ENCODE measurements at places on chromosomes 12 and 14. TPM values are rescaled to one million over a fixed set of nuclear protein-coding genes. Genes with fewer than 3 reads are reported as not detected.

- DNase-seq, result peak; percentile 41
These were observed 21.5 kb upstream of the IFNG start for GRCh38 chr12:68180792-68181744.

Gene CLEC1B
- total RNA-seq, result not detected

DNA sequence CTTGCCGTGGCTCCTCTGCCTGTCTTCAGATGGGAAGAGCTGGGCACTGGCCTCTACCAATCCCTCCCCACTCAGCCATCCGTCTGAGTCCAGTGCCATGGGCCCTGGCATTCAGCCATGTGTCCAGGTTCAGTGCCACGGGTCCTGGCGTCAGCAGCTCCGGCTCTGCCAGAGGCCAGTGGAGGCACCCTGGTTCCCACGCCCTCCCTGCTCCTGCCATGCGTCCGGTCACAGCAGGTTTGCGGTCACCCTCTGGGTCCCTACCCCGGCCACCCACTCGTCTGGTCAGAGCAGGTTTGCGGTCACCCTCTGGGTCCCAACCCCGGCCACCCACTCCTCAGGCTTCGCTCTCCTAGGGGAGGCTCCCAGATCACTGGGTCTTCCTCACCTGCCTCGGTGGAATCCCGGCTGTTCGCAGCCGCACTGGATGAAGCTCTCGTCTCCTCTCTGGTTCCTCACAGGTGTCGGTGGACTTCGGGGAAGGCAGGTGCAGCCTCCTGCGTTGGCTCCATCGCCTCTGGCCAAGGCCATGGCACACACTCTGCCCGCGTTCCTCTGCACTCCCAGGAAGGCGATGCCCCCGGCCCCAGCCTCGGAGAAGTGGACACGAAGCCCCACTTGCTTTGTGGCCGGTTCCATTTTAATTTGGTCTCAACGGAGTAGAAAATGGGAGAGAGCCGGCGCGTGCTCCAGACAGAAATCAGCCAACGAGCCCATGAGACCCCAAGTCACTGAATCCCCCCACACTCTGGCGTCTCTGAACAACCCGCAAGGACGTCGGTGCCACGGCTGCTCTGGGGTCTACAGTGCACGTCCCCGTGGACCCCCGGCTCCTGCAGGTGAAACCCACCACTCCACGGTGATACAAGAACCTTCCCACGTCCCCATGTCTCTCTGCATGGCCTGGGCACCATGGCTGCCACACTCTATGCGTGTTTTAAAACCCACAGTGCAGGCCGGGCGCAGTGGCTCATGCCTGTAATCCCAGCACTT, 47.8 kb upstream of the FBRSL1 start:
- DNase-seq, result no peak

DNA sequence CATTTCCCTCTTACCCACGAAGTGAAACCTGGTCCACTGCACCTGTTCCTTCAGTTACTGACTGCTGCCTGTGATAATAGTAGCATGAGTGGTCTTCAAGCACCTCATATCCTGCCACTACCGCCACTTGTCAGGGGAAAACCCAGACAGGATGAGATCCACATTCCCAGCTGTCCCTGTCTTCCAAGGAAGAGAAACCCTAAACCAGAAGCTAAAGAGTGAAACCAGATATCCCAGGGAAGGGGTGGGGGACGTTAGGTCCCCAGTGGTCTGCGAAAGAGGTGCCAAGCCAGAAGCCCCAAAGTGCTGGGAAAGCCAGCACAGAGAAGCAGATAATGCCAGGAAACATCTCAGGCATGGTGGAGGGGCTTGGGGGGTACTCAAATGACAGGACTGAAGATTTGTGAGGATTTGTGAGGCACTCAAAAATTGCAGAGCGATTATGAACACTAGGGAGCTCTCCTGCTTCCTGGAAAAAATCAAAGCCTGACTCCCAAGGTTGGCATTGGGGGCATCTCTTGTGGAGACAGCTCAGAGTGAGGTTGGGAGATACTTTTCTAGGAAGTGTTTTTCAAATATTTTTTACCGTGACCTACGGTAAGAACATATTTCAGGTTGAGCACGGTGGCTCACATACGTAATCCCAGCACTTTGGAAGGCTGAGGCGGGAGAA, 77.9 kb downstream of the TMEM30B start:
- peak; percentile 96 for DNase-seq

DNA sequence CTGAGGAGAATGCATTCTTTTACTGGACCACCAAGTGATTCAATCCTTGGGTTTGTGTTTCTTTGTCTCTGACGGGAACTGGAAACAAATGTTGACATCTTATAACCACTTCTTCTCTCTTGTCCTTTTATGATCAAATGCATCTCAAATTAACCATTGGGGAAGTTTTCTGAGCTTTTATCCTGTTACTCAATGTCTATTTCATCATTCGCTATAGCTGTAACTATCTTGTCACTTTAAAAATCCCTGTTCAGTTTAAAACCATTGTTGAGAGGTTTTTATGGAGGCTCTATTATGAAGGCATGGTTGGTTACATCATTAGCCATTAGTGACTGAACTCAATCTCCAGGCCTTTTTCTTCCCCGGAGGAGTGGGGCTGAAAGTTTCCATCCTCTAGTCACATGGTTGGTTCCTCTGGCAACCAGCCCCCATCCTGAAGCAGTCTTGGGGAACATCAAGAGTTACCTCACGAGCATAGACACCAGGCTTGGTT, 2.7 kb upstream of the CLEC6A start:
- DNase-seq, result no peak

GRCh38 chr12:124517260-124518050, 50.0 kb downstream of the NCOR2 start:
- DNase-seq, result peak; percentile 96

DNA sequence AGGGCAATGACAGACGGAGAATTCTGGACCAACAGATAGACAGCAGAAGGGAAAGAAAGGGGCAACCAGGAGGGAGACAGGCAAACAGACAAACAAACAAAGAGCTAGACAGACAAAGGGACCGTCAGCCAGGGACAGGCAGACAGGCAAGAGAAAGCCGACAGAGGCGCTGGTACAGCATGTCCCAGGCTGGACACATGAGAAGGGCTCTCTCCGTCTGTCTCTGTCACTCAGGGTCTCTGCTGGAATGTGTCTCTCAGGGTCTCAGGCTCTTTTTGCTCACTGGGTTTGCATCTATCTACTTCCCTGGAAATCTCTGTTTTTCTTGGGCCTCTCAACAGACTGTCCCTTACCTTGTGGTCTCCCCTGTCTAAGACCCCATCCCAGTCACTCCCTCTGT, 8.2 kb upstream of the SMUG1 start:
- peak; percentile 92 for DNase-seq

- peak; percentile 51 for DNase-seq
These were observed 13.0 kb upstream of the TMED2 start for GRCh38 chr12:123571343-123571813.

DNA sequence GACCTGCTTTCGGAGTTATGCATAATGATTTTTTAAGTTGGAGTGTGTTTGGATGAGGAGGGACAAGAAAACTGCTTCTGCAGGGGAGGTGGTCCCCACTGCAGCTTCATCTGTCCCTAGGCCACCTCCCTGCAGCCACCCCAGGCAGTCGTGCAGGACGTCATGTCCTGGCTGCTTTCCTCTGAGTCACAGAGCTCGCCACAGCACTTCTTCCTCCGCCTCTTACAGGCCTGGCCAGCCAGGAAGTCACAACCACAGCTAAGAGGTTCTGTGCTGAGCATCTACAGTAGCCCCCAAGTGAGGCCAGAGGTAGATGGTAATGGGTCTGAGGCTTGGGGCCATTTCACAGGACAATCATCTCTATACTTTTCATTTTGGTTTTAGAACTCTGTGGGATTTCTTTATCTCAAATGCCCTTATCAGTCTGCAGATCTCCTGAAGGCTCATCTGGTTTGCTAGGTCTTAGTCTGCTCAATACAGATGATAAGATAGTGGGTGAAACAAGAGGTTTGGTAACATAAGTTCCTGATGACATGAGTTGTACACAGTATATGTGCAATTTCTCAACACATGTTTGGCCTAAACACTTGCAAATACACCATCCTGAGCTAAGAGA, 106.4 kb downstream of the ARF6 start:
- DNase-seq, result peak; percentile 65

GRCh38 chr14:94030571-94030970, 4.4 kb downstream of the OTUB2 start:
- DNase-seq, result no peak

DNA sequence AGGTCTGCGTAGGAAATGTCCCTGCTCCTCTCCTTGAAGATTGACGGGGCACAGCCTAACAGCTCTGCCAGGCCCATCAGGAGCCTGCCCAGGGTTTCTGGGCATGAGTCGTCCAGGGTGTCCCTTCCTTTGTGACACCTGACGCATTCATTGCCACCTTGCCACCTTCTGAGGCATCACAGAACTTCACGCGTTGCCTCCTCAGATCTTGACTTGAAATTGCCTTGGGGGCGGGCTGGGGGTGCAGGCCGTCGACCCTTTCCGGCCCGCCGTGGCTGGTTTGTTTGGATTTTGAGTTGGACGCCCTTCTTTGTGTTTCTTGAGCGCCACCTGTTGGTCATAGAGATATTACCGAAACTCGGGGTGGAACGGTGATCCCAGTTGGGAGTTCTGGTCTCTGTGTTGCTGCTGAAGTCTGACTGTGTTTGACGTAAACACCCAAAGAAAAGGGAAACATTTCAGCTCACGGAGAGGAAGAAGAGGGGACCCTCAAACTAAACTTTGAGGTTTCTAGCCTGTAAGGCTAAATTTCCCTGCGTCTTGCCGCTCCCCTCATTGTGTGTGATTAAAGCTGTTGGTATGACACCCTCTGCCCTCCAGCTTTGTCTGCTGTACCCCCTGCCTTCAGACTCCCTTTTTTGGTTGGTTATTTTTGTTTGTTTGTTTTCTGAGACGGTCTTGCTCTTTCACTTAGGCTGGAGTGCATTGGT, 44.6 kb downstream of the MLXIP start:
- peak; percentile 91 for DNase-seq

- no peak for DNase-seq
These were observed 38.1 kb upstream of the PIWIL1 start for GRCh38 chr12:130299574-130299973.
